T-helper 9 cell (primary cell): ENCODE measurements at places on chromosomes 5 and 9.

DNA sequence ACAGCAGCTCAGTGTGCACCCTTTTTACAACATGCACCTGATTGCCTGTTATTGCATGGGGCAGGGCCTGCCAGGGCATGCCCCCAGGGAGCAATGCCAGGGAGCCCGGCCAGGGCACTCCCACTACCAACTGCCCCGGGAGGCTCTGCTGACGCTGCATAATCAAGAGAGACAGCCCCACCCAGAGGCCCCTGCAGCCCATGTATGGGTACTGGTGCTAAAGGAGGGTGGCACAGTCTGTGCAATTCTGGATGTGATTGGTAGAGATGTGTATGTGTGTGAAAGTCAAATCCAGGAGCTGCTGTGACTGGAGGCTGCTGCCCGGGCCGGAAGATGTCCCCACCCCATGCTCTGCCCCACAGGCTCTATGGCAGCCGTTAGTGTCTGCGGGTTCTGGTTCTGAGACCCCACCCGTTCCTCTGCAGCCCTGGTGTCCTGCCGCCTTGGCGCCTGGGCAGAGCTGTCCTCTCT lies 3.9 kb upstream of the NEURL1B start:
- no peak for DNase-seq

GRCh38 chr9:88583901-88584596 lies 49.1 kb downstream of the NXNL2 start:
- DNase-seq: no peak

- no peak for DNase-seq
These were observed 5.9 kb upstream of the GADD45G start for GRCh38 chr9:89598926-89599325.

GRCh38 chr5:152376886-152377285 lies 28.2 kb downstream of the NMUR2 start:
- no peak for DNase-seq

- no peak for DNase-seq
These were observed 1434.5 kb upstream of the CDH6 start for GRCh38 chr5:29758986-29759421.

DNA sequence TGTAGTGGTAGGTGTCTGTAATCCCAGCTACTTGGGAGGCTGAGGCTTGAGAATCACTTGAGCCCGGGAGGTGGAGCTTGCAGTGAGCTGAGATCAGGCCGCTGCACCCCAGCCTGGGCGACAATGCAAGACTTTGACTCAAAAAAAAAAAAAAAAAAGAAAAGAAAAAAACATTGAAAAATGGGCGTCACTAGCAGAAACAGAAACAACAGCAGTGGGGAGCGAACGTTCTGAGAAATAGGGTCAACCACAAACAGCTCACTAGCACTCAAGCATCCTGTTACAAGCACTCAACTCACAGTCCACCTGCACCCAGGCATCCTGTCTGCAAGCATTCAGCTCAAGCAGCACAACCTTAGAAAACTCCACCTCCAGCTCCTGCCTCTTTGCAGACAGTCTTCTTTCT lies 17.2 kb downstream of the TRIM14 start:
- peak; percentile 67 for DNase-seq

DNA sequence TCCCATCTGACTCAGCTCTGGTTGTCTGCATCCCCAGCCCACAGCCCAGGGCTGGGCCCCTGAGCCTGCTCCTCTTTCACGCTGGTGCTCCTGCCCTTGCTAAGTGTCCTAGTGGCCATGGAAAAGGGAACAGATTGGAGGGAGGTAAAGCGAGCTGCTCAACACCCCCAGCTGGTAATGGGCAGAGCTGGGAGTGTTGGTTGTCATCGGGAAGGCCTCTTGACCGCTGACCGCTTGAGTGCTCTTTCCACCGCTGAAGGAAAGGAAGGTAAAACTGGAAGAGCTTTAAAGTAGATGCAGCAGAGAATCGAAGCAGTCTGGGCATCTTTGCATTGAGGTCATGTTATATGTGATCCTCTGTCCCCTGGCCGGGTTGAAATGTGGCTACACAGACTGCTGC lies 60.2 kb downstream of the CRB2 start:
- DNase-seq: no peak

- no peak for DNase-seq
These were observed 5.1 kb upstream of the TESK1 start for GRCh38 chr9:35599763-35600604.

DNA sequence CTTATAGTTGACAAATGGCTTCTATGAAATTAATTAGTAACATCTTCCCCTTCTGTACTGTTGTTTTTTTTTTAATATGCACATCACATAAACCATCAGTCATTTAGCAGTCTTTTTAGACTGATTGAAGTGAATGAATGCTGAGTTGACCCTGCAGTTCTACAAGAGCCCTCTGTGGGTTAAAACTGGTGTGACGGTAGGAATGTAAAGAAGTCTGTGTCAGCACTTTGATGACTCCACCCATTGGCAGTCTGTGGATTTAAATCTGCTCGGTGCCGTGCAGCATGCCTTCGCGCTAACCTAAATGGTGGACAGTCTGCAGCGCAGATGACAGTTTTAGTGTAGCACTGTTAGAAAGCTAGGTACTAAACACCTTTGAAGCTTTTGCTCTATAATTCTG lies 3.1 kb downstream of the GTF3C4 start:
- no peak for DNase-seq

DNA sequence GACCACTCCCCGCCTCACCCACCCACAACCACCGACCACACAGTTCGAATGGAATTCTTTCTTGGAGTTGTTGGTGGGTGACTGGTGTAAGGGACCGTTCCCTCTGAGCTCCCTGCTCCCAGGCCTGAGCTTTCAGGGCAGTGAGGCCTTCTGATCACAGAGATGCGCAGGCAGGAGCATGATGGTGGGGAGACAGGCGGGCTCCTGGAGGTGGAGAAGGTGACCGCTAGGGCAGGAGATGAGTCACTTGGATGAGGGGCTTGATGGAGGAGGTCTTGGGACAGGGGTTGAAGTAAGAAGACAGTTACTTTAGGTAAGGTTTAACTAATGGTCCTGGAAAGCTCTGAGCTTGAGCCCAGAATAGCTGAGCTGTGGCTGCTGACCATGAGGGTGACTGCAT lies 88.5 kb downstream of the HSPA4 start:
- no peak for DNase-seq

DNA sequence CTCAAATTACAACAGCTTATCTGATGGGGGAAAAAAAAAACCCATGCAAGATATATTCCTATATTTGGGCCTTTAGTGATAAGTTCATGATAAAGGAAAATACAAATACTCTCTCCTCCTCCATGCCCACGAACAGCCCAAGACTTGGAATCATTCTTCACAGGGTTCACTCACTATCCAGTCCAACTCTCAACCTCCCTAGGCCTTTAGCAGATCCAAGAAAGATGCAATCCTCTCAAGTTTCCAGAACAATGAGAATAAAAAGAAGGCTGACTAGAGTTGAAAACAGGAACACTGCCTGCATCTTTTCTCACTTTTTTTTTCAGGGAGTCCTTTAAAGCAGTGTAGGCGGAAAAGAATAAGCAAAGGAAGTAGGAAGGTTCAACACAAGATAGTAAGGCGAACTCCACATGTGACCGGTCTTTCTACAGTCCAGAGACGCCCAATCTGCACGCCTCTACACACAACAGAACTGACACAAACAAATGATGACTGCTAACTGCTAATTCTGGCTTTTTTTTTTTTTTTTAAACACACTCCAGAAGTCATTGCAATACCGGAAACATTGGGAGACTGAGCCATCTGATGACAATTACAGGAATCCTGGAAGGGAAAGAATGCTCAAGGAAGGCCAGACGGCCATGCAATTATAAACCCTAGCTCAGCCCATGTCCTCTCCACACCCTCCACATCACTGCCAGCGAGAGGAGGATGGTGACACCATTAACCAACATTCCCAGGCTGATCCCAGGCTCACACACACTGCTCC lies 75.4 kb downstream of the BNC2 start:
- DNase-seq: no peak
